WTC11 (cell line): ENCODE measurements at places on chromosomes 7 and 10. TPM values are rescaled to one million over a fixed set of nuclear protein-coding genes. Genes with fewer than 3 reads are reported as not detected.

DNA sequence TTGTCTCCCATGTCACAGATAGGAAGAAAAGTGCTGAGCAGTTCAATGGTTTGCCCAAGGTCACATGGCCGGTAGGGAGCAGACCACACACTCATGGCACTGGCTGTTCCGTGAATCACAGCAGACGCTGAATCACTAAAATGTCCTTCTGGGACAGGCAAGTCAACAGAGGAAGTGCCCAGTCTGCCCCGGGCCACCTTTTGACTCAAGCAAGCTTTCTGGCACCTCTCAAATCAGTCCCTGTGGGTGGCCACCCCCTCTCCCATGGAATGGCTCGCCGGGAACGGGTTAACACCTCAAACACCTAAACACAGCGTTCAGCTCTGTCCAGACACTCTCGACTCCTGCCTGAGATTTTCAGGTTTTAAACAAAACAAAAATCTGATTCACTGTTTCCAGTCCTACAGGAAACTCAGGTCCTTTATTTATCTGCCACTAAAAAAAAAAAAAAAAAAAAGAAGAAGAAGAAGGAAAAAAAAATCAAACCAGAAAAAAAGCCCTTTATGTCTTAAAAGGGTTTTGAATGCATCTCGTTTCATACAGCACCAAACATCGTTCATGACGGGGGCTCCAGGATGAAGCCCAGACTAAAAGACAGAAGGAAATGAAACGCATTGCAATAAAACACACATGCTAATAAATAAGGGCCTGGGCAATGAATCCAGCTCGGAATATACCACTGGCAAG, 15.5 kb downstream of the CARD11 start:
- no peak for DNase-seq

DNA sequence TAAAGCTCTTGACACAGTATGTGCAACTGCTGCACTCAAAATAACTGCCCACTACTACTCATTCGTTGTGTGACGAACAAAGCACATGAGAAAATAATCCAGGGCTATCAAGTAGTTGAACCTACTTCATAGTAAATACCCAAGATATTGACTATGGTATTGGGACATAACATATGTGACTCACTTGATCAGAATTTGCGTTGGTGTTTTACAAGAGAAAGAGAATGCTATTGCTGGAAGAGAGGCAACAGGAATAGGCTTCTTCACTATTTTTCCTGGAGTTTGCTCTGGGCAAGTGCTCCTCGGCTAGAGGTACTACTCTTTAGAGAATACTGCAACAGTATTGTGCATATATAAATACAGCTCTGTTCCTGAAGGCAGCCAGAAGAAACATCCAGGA, 2.5 kb downstream of the DGKB start:
- DNase-seq, result no peak

Gene COL17A1
- 0.60 to 1.5 TPM (median 1.1 TPM) in 3 replicates for total RNA-seq

DNA sequence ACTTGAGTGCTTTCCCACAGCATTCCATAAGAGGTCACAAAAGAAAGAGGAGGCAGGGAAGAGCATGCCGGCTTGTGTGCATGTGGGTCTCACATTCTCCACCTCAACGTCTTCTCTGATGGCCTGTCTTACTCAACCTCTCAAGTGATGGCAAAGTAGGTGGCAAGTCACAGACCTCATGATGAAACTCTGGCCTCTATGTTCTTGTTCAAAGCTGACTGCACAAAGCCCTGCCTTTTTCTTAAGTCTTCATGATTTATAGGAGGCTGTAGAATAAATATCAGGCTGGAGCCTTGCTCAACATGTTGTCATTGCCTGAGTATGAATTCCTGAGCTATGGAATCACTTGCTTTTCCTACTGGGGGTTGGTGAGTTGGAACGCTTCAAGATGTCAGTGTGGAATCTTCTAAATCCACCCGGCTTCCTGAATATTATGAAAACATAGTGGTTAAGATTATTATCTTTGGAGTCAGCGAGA, 213.6 kb upstream of the INHBA start:
- DNase-seq, result no peak

DNA sequence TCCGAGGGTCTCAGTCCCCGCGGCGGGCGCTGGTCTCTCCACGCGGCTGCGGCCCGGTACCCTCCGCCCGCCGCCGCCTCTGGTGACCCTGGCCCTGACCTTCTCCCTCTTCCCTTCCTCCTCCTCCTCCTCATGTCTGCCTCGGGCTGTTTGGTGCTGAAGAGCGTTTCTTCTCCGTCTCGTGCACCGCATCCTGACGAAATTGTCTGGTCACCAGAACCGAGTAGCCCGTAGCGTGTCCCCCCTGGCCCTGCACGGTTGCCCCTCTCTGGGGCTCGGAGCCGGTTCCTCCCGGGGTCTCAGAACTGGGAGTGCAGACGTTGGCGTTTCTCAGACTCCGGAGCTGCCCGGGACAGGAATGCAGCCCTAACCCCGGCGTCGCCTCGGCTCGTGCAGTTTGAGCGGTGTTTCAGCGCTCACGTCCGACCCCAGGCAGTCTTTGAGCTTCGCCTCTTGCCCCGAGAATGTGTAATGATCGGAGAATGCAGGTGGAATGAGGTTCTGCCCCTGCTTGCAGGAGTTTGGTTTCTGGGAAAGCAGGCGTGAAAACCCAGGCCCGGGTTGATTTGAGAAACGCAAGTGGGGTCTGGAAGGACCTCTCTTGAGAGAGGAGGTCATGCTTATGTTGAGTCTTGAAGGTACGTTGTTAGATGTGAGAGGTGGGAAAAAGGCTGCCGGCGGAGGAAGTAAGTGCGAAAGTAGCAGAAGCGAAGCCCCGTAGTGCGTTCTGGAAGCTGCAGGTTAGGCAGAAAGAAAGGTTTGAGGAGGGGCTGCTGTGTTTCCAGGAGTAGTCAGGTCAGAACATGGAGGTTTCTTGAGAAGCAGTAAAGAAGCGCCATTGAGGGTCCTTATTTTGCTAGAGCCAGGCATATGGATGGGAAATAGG, 743 bp downstream of the RBM17 start:
- peak; percentile 51 for DNase-seq

DNA sequence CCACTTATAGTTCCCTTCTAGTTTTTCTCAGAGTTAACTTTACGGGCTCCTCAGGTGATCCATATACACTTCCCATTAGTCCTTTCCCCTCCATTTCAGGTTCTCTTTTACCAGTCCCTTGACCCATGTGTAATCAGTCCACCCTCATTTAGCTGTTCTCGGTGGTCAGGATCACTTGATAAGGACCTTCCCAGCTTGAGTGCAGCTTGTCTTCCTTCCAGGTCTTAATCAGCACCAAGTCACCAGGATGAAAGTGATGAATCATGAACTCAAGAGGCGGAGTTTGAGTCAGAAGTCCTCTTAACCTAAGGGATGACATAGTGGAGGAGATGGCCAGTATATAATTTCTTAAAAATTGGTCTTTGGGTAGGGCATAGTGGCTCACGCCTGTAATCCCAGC, 63.1 kb upstream of the CNTNAP2 start:
- no peak for DNase-seq
